Suppressor macrophage treated with lipopolysaccharide for 1 hour (primary cell): ENCODE measurements at places on chromosomes 2 and 18.

GRCh38 chr2:137770166-137770565 is 194.1 kb upstream of the HNMT start:
- no peak for DNase-seq

- no peak for DNase-seq
Measured at GRCh38 chr2:37654932-37655841, 16.3 kb downstream of the CDC42EP3 start.

GRCh38 chr18:47709556-47709955 is 220.9 kb downstream of the SMAD2 start:
- DNase-seq = no peak

- DNase-seq = no peak
Measured at GRCh38 chr2:45944074-45944473, 292.6 kb downstream of the PRKCE start.

GRCh38 chr18:73826098-73826497 is 321.5 kb downstream of the FBXO15 start:
- DNase-seq = no peak
